ENCODE measurements at places on chromosomes 13 and 19.

DNA sequence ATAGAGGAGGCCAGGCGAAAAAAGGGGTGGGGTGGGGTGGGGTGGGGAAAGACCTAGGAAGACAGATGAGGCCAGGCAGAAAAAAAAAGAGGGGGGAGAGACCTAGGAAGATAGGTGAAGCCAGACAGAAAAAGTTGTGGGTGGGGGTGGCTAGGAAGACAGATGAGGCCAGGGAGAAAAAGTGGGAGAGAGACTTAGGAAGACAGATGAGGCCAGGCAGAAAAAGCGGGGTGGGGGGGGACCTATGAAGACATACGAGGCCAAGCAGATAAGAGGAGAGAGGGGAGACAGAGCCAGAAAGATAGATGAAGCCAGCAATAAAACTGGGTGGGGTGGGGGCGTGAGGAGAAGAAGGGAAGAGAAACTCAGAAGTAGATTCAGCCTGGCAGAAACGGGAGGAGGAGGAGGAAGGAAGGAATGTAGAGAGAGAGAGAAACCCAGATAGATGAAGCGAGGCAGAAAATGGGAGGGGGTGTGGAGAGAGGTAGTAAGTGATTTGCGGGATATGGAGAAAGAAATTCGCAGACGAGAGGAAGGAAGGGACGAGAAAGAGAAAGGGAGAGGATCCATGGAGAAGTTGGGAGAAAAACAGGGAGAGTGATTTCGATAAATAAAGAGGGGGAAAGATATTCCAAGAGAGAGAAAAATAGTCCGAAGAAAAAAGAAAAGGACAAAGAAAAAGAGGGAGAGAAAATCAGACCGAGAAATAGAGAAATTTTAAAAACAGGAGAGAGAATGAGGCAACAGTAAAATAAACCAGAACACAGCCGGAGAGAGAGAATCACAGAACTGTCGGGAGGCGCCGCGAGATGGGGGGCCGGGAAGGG, 12.2 kb upstream of the CACNG6 start:
- DNase-seq, result no peak

- no peak for DNase-seq
Measured at GRCh38 chr19:57719901-57720519, 7.4 kb downstream of the ZNF671 start.

- DNase-seq, result no peak
Measured at GRCh38 chr19:16876904-16877361, 11.9 kb upstream of the F2RL3 start.

GRCh38 chr19:38718747-38719543, 25.3 kb downstream of the CAPN12 start:
- no peak for DNase-seq

- DNase-seq, result no peak
Measured at GRCh38 chr19:34393629-34394028, 10.6 kb upstream of the PDCD2L start.

GRCh38 chr19:1318678-1319471, 33.2 kb downstream of the EFNA2 start:
- DNase-seq, result no peak

GRCh38 chr13:112943309-112944125, 25.5 kb upstream of the MCF2L start:
- DNase-seq, result peak; percentile 54

GRCh38 chr19:3398900-3399278, 32.5 kb downstream of the NFIC start:
- DNase-seq, result no peak

GRCh38 chr13:83214452-83214851, 667.8 kb downstream of the SLITRK1 start:
- no peak for DNase-seq

DNA sequence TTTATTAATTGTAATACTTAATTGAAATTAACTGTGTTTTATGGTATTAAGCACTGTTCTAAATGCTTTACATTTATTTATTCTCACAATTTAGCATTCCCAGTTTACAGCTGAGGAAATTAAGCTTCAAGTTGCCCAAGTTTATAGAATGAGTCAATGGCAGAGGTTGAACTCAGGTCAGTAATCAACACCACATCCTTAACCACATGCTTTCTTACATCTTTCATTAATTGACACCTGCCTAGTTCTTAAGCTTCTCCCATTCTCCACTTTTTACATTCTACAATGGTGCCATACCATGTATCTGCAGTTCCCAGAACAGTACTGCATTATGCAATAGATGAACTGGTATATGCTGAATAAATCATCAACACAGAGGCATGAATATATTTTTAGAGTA, 11.7 kb upstream of the RBM26 start:
- DNase-seq, result no peak
